ENCODE measurements at places on chromosomes 2 and 18.

DNA sequence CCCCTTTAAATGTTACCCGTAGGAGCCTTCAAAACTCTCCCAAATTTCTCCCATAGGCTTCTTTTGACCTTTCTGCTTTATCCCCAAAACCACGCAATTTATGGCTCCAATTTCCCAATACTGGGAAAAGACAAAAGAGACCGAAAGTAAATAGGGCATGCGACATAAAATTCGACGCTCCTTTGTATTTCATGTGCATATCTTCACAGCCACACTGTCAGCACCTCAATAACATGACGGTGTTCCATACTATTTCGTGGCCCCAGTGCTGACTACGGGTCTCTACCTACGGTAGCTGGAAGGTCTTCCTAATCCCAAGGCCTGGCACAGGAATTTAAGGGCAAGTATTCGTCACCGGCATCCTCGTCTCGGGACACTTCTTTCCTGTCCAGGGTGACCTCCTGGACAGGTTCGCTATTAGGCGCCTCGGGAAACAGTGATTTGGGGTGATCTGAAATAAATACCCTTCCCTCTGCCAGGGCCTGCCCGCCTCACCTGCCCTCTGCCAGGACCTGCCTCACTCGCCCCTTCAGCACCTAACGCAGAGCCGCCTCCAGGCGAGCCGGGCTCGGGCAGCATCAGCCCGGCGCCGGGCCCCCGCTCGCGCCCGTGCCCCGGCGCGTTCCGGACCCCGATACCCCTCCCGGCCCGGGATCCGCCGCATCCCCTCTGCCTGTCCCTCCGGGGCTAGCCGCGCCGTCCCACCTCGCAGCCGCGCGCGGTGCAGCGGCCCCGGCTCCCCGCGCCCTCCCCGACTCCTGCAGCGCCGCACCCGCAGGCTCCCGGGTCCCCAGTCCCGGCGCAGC lies 680 bp downstream of the DTNB start:
- peak; percentile 48 for DNase-seq

- DNase-seq: no peak
These were observed 89.2 kb downstream of the NYAP2 start for GRCh38 chr2:225488743-225489142.

DNA sequence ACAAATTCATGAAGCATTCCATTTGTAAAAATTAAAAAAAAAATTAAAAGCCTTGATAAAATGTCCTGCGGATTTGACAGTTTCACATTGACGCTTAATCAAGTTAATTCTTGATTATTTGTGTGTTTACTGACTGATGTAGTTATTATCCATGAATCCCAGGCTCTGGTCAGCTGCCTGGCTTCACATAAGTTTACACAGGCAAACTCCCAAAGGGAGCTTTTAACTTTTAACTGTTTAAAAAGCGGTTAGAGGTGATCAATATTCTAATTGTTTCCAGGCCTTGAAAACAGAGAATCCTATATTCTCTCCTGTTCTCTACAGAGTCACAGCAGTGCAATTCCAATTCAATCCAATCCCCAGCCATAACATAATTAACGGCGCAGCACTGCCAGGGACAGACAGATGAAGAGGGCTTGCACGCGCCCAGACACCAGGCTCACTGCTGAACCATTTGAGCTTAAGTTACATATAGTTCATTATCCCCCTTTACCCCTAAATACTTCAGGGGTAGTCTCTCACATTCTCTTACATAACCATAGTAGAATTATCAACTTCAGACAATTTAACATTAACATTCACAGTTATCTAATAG lies 47.5 kb downstream of the ATP8B1 start:
- no peak for DNase-seq

DNA sequence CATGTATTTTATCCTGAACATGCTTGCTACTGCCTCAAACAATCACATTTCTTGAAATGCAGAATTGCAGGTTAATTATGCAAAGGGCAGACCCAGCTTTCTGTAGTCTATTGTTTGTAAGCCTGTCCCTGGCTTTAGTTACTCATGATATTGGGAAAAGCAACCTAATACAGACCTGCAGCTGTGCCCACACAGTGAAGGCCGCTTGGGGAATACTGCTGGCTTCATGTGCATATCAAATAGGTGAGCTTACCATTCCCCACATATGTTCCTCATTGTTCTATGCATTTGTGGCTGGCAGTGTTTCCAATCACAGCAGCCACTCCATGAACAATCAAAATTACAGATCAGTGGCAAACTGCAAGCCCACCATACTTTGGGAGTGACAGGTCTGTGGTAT lies 186.3 kb downstream of the TMEM163 start:
- no peak for DNase-seq

GRCh38 chr2:120600786-120601185 lies 134.9 kb upstream of the GLI2 start:
- DNase-seq: no peak

DNA sequence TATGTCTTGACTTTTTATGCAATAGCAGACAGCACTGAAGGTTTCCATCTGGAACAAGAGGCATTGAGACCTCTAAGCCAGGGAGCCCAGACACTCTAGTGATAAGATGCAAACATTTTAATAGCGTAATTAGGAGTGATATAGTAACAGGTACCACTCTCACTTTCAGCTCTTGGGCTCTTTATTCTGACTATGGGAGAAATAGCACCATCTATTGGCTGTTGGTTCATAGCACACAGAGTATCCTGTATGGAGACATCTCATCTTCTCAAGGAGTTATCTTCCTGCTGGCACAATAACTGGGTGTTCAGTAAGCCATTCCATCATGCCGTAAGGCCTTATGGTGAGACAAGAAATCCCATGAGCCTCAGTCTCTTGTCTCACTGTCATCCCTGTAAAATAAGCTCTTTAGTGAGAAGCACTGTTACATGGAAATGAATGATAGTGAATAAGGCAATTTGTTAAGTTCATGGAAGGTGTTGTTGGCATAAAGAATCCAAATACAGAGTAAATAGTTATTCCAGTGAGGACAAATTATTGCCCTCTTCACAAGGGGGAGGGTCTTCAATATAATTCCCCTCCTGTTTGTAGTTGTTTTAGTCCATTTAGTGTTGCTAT lies 48.3 kb downstream of the THUMPD2 start:
- DNase-seq: no peak

- DNase-seq: no peak
These were observed 48.2 kb downstream of the LIPG start for GRCh38 chr18:49610022-49610445.

DNA sequence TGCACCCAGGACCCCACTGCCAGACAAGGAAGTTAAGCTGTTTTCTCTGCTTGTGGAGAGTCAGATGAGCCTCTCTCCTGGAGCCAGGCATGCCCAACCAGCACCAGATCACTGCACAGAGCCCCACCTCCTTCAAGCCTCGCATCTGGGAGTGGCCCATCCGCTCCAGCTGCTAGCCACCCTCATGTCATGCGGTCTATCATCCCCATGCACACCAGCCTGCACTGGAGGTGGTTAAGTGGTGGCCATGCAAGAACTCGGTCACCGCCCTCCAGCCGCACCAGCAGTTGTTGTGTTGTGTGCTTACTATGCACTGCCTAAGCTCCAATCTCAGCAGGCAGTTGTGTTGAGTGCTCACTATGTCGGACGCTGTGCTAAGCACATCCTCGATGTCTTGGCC lies 177.9 kb upstream of the SLC14A2 start:
- DNase-seq: no peak

GRCh38 chr2:229132236-229132635 lies 138.9 kb downstream of the PID1 start:
- DNase-seq: no peak

DNA sequence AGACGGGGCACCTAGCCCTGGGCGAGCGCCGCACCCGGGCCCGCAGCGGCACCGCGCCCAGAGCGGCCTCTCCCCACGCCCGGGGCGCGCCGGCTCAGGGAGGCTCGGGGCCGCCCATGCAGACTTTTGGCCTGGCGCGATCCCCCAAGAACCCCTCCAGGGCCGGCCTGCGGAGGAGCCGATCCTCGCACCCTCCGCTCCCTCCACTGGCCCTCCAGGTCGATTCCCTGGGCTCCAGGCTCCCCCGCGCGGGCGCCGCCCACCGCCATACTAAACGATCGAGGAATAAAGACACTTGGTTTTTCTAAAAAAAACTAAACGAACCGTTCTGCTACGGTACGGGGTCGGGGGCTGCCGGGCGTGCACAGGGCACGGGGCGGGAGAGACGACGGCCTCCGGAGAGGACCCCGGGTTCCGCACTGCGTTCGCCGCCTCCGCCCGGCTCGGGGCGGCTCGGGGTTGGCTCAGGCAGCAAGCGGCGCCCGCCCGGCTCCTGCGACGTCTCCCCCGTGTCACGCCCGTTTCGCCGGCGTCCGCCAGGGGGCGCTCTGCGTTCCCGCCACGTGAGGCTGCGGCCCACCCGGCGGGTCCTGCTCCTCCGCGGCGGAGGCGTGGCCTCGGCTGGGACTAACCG lies 365 bp upstream of the KHK start:
- peak; percentile 97 for DNase-seq

- DNase-seq: no peak
These were observed 12.6 kb downstream of the BCL2 start for GRCh38 chr18:63306819-63307550.

- no peak for DNase-seq
These were observed 248.7 kb upstream of the TNP1 start for GRCh38 chr2:217108575-217109027.

- DNase-seq: no peak
These were observed 153.3 kb upstream of the RBMS1 start for GRCh38 chr2:160646684-160647444.

- no peak for DNase-seq
These were observed 21.8 kb downstream of the FZD5 start for GRCh38 chr2:207747653-207748560.

DNA sequence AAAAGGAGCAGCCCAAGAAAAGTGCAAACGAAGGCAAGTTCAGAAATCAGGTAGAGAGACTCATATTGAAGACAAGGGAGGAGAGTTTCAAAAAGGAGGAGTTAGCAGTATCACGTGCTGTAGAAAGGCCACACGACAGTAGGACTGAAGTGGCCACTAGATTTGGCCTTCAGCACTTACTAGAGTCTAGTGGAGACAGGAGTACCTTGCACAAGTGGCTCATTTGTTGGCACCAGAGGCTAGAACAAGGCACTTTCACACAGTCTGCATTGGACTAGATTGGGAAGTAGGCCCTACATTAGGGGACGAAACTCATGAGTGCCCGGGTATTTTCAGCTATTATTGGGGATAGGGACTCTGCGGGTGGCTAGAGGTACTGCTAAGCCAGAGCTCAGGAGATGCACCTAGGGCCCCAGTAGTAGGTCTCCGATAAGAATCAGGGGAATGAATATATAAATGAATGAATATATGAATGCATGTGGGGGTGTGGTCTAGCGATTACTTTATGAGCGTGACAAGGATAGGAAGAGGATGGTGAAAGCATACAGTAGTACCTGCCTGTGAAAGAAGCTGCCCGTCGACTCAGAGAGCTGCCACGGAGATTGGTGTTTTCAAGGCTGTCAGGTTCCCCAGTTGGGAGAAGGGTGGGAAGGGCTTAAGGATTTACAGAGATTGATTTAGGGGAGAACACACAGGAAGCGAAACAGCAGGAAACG lies 1.4 kb upstream of the NCOA1 start:
- DNase-seq: no peak

DNA sequence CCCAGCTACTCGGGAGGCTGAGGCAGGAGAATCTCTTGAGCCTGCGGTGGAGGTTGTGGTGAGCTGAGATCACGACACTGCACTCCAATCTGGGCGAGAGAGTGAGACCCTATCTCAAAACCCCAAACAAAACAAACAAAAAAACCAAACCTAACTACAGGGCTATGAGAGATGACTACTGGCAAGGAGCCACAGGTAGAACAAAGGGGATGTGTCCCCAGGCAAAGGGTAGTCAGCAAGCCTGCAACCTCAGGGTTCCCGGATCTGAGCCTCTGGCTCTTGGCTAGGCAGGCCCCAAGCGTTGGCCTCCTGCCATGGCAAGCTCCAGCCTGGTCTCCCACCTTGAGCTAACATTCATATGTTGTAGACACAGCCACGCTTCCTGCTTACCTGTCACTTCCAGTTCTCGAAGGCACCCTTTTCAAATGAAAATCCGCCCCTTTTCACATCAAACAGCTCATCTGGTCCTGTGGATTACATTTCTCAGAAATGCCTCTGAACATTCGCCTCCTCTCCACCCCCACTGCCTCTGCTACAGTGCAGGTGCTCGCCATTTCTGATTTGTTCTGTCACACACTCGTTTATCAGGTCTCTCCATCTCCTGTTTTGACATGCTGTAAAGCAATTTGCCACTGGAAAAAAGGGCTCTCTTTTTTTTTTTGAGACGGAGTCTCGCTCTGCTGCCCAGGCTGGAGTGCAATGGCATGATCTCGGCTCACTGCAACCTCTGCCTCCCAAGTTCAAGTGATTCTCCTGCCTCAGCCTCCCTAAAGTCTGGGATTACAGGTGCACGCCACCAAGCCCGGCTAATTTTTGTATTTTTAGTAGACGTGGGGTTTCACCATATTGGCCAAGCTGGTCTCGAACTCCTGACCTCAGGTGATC lies 13.1 kb upstream of the ACTR3 start:
- no peak for DNase-seq

GRCh38 chr2:236767941-236768340 lies 198.3 kb downstream of the ACKR3 start:
- no peak for DNase-seq

DNA sequence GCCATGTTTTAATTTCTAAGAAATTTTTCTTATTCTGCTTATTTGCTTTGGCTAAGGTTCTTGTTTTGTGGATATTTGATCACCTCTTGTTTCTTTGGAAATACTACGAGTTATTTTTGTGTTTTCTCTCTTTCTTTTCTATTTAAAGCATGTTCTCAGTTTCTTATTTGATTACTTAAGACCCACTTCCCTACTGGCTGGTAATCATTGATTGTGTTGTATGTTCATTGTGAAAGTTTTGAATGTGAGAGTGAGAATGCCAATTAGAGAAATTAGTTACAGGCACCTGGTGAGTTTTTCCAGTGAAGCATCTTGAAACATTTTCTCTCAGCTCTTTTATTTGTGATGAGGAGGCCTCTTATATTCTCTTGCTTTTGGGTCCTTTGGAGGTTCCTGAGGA lies 226.7 kb upstream of the MC4R start:
- DNase-seq: no peak

GRCh38 chr2:16021611-16022363 lies 81.4 kb downstream of the MYCN start:
- DNase-seq: no peak

GRCh38 chr18:78321402-78321801 lies 658.2 kb upstream of the SALL3 start:
- DNase-seq: no peak

GRCh38 chr18:73636355-73636754 lies 511.3 kb downstream of the FBXO15 start:
- no peak for DNase-seq

DNA sequence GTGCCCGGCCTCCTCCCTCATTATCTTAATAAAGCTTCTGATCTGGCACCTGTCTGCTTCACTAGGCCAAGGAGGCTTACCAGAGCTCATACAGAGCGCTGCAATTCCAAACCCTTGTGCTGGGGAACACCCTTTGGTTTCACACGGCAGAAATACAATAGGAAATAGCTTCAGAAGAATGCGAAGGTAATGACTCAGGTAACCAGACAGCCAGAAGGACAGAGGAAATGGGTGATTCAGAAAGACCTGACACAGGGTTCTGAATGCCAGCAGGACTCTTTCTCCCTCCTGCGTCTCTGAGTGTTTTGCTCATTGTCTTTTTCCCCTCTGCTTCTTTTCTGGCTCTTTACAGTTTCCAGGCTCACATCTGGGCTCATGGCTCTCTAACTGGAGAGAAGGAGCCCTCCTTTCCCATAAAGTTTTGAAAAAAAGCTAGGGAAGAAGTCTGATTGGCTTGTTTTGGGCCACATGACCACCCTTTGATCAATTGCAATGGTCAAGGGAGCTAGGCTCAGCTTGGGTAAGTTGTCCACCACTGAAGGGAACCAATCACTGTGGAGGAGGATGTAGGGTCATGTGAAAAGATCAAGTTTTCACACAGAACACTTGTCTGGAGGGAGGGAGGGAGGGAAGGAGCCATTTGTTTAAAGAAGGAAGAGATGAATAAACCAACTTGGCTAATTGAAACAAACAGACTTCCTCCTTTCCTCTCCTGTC lies 90.5 kb upstream of the UPP2 start:
- DNase-seq: no peak
